NCI-H2107 (cell line): ENCODE measurements at places on chromosomes 3 and 15.

- no peak for DNase-seq
These were observed 172.0 kb upstream of the LRRFIP2 start for GRCh38 chr3:37346227-37347005.

- peak; percentile 87 for DNase-seq
These were observed 22.4 kb downstream of the B3GNT5 start for GRCh38 chr3:183275418-183275817.

DNA sequence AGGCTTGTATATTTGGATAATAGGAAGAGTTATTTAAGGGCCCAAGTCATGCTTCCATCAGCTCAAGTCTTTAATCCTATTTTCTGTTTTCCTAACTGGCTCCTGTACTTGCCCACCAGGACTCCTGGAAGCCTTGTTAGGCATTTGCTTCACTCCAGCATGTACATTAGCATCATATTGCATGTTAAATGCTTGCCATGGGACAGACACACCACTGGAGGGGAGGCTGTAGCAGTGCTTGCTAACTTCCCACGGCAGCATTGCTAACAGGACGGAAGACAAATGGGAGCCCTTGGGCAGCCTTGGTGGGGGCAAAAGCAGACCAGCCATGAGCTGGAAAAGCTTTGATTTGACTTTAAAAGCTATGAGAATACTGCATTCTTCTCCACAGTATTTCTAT lies 6.1 kb downstream of the TMOD2 start:
- no peak for DNase-seq

GRCh38 chr15:33737687-33738601 lies 230.4 kb upstream of the CHRM5 start:
- peak; percentile 1 for DNase-seq

- DNase-seq: no peak
These were observed 36.3 kb downstream of the KNL1 start for GRCh38 chr15:40630313-40630712.

GRCh38 chr3:128273841-128274573 lies 120.7 kb downstream of the EEFSEC start:
- DNase-seq: no peak

DNA sequence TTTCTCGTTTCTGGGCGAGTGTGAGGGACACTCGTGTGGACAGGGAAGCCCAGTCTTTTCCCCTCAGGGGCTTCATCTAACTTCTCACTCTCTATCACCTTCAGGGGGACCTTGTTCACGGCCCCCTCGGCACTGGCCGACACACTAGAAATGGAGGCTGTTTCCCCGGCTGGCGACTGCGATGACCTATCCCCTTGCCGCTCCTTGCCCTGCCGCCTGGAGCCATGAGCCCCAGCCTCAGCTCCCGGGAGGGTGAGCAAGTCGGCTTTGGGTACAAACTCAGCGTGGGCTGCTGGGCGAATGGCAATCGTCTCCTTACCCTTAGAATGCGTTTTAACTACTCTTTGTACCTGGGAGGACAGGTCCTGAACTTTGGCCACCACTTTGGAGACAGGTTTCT lies 41.0 kb downstream of the FMN1 start:
- no peak for DNase-seq

GRCh38 chr3:77204788-77205187 lies 164.9 kb downstream of the ROBO2 start:
- no peak for DNase-seq

DNA sequence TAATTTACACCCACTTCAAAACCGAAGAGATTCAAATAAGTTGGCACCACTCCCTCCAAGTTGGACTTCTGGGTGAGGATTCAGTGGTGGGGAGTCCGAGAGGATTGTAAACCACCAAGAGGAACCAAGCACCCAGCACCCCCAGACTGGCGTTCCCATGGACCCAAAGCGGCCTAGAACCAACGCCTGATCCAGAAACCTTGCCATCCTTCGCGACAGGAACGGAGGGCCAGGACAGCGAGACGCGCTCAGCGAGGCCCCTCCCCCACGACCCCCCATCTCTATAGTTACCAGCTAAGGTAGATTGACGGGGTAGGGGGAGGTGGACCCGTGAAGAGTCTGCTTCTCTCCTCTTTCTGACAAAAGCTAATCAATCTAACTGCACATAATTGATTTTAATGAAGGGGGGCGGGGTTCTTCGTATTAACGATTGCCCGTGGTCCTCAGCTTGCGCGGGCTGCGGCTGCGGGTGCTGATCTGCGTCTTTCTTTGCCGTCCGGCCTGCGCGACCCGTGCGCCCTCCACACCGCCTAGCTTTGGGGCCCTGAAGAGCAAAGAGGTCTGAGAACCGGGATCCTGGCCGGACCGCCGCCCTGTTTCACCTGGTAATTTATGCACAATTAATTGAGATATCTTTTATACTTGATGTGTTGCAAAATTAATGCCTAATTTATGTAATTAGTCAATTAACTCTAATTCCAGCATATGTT lies 10.9 kb upstream of the FOXB1 start:
- no peak for DNase-seq

- DNase-seq: no peak
These were observed 109.1 kb downstream of the LPP start for GRCh38 chr3:188262913-188263683.

DNA sequence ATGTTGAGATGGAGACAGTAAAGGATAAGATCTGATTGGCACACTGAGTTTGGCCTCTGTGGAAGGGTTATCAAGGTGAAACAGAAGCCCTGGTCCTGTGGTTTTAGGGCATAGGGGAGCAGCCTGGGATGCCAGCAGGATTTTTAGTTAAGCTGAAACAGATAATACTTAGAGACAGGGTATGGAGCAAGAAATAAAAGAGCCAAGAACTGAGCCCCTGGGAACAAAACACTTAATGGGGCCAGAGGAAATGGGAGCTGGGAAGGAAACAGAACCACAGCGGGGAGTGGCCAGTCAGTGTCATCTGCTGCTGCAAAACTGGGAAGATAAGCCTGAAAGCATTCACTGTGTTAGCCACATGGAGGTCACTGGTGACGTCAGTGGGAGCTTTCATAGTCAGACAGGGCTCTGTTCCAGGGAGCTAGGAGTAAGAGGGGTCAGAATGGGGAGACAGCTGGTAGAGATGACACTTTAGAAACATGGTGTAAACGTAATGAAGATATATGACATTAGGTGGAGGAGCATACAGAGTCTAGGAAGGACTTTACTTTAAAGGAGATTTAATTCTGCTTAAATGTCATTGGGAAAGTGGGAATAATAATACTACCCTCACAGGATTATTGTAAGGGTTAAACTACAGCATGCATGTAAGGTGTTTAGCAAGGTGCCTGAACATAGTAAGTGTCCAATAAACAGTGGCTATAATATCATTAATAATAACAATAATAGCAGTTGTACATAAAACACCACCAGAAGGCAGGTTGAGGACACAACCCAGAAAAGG lies 172.7 kb upstream of the CTNNB1 start:
- DNase-seq: no peak

DNA sequence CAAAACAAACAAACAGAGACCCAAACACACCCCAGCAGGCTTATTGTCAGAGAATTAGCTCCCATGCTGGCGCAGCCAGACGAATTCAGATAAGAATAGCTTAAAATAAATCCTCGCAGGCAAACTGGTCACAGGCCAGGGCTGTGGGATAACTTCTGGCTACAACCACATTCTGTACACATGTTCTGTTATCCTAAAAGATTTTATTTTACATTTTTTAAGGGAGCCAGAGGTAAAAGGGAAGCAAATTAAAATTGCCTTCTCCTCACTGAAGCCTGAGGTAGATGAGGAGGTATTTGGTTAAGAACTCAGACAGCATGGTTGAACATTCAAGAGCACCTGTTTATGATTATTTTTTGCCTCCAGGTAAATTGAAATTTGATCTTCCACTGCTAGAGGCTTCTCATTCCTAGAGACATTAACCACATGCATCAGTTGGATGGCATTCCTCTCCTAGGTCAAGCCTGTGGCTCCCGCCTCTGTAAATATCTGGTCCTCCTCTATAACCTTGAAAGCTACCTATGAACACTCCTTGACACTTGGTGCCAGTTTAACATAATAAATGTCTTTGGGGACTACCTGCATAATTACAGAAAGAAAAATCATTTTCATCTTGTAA lies 190.3 kb downstream of the SATB1 start:
- DNase-seq: no peak

- DNase-seq: no peak
These were observed 61.9 kb downstream of the FEM1B start for GRCh38 chr15:68339481-68339880.

- DNase-seq: no peak
These were observed 134.1 kb downstream of the ISL2 start for GRCh38 chr15:76470691-76471090.

DNA sequence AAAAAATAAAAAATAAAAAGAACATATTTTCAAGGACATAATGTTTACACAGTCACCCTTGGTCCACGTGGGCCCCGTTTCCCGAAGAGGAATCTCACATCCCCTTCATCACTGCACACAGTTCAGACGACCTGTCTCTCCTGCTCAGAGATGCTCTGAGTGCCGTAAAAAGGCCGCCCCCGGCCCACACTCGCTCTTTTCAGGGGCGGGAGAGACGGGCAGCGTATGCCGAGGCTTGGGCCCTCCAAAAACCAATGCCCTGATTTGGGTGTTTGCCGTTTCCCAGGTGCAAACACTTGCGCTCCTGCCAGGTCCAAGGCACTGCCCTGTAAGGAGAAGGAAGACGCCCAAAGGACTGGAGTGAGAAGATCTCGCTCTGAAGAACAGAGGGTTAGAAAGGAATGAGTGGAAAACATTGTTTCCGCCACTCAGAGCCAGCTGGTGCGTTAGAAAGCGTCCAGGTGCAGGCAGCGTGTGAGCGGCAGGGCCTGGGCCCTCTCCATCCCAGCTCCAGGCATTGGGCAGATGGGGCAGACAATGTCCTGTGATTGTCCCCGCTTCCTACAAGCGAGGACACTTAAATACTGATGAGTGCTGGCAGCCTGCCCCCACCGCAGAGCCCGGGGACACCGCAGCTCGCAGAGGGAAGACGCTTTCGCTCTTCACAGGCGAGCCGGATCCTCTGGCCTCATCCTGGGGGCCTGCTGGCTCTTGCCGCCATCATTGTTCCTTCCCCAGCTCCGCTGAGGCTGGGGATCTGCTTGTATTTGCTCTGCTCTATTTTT lies 53.2 kb downstream of the NIPA2 start:
- DNase-seq: no peak

DNA sequence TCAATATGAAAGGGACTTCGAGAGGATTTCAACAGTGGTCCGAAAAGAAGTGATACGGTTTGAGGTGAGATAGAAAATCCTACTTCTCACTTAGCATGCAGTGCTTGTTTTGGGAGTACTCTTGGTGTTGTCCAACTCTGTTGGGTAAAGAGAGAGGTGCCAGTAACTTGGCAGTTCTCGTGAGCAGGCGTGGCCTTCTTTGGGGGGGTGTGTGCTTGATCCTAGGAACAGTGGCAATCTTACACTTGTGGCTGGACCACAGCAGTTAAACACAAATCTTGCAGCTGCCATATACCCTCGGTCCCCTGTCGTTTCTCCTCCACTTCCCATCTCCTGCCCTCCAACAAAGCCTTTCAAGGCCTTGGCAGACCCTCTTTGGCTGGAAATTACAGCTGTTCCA lies 15.2 kb upstream of the SNX22 start:
- no peak for DNase-seq

GRCh38 chr3:195752546-195753331 lies 32.0 kb downstream of the MUC20 start:
- no peak for DNase-seq

GRCh38 chr3:15355086-15355485 lies 22.7 kb upstream of the SH3BP5 start:
- DNase-seq: no peak

GRCh38 chr3:71355862-71356261 lies 227.7 kb downstream of the FOXP1 start:
- DNase-seq: no peak

GRCh38 chr15:93072011-93072410 lies 17.0 kb downstream of the RGMA start:
- DNase-seq: no peak

DNA sequence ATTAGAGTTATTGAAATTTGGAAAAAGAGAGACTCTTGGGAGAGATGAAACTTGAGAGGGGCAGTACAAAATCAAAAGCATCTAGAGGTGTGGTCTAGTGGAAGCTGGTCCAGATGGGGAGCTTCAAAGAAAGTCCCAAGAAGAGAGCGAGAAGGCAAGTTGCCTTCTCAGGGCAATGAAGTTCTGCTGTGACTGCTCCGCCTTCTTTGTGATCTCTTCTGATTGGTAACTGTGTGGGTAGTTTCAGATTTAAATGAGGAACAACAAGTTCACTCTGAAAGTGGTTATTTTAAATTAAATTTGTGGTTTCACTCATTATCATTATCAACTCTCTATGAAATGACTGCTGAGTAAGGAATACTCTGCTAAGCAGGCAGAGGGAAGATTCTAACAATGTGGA lies 233.3 kb downstream of the NLGN1 start:
- no peak for DNase-seq

DNA sequence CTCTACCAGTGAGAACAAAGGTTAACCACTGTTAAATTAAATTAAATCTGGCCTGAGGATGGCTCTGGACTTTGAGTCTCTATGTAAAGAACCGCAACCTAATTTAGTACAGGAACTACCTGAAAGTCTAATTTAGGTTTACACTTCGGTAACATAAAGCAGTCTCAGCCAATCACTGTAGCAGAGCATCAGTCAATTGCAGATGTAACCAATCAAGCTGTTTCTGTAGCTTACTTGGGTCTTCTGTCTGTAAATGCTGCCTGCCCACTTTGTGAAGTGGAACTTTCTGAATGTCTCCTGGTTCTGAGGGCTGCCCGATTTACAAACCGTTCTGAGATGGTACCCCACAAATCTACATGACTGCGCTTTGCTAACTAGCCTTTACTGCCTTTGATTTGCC lies 39.1 kb upstream of the RASGRP1 start:
- no peak for DNase-seq

- DNase-seq: no peak
These were observed 25.5 kb upstream of the NUDT16 start for GRCh38 chr3:131356006-131356595.

- no peak for DNase-seq
These were observed 22.6 kb downstream of the RARRES1 start for GRCh38 chr3:158709666-158710083.

DNA sequence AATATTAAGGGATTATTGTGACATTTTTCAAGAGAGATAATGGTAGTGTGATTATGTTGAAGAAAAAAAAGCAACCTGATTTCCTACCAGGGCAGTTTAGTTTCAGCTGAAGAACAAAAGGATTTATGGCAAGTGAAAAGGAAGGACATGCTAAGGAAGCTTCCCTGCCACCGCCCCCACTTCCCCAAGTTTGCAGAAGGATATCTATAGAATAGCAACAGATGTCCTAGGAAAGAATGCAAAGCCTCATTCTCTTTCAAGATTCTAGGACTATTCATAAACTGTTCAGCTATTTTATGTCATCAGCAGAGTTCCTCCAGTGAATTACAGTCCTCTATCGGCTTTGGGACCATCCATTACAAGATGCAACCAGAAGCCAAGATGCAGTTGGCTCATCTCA lies 160.8 kb downstream of the SATB1 start:
- DNase-seq: no peak
